ENCODE measurements at places on chromosomes 3 and 15.

DNA sequence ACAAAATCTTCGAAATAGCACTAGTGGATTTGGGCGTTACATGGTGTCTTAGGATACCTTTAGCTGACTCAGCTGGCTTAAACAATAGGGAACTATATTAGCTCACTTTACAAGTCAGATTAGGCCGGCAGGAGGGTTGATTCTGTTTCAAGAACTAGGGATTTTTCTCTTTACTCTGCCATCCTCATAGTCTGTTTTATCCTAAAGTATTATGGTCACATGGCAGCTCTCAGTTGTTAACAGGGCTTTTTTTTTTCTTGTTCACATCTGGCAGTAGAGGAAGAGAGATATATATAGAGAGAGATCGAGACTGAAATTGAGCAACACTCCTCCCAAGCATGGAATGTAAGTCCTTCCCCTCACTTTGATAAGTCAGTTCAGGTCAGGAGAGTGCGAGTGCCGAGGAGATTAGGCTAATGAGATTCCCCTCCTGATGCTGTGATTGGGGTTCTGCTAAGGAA is 32.9 kb downstream of the CHP1 start:
- DNase-seq = peak; percentile 28

DNA sequence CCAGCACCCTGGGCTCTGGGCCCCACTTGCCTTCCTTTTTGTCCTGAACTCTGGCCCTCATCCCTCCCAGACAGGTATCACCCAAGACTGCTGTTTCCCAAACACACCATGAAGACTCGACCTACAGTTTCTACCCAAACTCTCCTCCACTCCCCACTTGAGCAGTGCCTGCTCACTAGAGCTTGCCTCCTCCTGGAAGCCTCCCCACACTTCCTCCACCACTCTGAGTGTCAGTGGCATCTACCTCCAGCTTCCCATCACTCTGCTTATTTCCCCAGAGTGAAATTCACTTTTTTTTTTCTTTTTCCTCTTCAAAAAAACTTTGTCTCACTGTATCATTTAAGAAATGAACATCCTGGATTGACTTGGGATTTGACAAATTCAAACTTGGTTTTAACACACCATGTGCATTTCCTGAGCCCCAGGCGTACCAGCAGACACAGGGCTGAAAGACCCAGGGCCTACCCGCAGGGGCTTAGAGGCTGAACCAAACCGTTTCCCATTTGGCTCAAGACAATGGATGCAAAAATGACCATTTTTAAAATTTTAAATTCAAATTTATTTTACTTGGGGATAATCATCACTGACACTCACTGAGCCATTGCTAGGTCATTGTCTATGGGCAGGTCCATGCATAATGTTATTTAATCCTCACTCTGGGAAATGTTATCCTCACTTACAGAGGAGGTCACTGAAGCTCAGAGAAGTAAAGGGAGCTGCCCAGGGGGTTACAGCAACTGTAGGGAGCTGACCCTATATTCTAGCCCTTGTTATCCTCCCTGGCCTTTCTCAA is 62.3 kb downstream of the IQSEC1 start:
- DNase-seq = no peak

GRCh38 chr15:40102897-40103858 is 5.5 kb downstream of the BMF start:
- DNase-seq = no peak

DNA sequence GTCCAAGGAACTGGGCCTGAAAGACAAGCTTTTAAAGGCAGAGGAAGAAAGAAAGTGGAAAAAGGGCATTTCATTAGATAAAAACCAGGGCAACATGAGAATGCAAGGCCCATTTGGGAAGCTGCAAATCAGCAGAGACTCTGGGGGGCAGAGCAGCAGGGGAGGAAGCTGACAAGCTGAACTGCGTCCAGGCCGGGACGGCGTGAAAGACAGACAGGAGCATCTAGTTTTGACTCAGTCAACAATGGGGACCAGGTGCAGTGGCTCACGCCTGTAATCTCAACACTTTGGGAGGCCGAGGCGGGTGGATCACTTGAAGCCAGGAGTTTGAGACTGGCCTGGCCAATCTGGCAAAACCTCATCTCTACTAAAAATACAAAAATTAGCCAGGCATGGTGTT is 69.9 kb downstream of the CDC25A start:
- no peak for DNase-seq

GRCh38 chr15:54638666-54639065 is 558.1 kb downstream of the RSL24D1 start:
- DNase-seq = peak; percentile 23

GRCh38 chr3:157830556-157831236 is 275.5 kb downstream of the SHOX2 start:
- no peak for DNase-seq

DNA sequence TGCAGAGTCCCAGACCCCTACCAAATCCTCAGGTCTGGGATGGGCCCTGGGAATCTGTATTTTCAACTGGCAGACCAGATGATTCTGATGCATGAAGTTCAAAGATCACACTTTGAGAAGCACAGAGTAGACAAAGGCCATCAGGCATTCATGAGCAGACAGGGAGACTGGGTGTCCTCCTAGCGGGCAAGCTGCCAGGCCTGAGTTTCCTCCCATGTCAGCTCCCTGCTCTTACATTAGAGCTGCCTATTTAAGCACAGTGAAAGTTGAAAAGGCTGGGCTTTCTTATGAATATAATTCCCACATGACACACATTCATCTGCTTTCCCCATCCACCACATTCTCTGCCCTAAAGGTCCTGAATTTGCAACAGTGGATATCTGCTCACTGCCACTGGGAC is 14.0 kb downstream of the CAPN3 start:
- no peak for DNase-seq

GRCh38 chr3:104165866-104166265 is 1200.8 kb upstream of the ALCAM start:
- no peak for DNase-seq

GRCh38 chr3:159548675-159549335 is 439.8 kb upstream of the IL12A start:
- DNase-seq = no peak

DNA sequence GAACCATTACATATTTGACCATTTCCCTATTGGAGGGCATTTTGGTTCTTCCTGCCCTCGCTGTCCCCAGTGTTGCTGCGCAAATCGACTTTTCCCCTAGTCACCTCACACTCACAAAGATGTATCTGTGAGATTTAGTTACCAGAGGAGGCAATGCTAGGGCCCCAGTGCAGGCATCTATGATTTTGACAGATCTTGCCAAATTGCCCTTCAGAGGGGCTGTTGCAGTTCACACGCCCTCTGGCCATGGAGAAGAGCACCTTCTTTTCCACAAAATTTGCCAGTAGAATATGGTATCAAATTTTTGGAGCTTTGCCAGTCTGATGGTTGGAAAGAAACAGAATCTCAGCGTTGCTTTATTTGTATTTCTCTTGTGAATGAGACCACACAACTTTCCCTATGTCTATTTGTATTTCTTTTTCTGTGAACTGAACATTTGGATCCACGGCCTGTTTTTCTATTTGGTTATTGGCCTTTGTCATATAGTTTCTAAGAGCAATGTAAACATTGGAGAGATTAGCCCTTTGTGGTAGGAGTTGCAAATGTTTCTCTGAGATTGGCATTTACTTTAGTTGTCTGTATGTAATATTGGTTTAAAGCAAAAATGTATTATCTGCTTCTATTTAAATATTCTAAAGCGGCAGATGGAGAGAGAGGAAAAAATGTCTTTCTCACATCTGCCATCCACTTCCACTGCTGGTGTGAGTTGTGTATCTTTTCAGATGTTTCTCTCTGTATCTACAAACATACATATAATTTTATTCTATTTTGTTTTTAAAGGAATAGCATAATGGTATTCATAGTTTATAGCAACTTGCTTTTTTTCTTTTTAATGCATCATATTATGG is 66.1 kb downstream of the DNASE1L3 start:
- no peak for DNase-seq

DNA sequence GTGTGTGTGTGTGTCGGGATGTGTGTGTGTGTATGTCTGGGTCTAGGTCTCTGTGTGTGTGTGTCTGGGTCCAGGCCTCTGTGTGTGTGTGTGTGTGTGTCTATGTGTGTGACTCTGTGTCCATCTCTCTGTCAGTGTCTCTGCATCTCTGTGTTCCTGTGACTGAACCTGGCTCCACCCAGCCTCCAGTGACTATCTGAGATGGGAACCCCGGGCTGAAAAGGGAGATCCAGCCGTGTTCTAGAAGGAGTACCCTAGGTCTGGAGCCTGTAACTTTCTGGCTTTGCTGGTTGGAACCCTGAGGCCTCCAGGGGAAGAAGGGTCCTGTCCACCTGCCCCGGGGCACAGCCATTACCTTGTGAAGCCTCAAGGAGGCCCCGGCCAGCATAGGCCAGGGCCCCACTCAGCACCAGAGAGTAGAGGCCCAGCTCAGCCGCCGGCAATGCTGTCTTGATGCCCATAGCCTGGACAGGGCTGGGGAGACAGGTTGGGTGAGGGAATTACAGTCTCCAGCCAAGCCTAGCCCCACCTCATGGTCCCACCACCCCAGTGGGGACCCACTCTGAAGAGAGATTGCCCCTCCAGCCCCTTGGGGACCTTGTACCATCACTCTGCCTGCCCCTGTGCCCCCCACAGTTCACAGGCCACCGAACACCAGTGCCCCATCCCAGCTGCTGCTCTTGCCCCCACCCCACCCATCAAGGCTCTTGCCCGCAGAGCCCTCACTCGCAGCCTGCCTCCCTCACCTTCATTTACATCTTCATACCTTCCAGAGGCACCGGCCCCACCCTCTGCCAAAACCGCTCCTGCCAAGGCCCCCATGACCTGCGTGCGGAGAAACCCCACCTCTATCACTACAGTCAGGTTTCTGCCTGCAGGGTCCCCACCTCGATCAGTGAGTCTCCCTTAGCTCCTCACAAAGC is 2.0 kb downstream of the HHATL start:
- DNase-seq = no peak

GRCh38 chr3:33149342-33149741 is 35.5 kb downstream of the CRTAP start:
- peak; percentile 40 for DNase-seq

GRCh38 chr3:19190602-19191001 is 42.3 kb downstream of the KCNH8 start:
- DNase-seq = peak; percentile 8

DNA sequence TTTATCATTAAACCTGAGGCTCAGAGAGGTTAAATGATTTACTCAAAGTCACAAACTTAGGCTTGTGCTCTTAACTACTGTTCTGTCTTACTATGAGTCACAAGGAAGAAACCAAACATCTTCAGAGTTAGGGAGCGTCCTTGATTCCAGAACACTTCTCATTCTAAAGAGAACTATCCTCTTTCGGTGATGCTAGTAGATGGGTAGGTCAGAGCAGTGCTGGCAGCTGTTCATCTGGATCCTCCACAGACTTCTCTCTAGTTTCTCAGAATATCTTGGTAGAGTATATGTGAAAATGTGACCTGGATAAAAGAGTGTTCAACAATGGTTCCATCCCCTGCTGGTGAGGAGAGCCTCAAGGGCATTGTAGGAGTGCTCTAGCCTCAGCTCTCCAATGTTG is 3.3 kb downstream of the ARL6IP5 start:
- DNase-seq = peak; percentile 55

- DNase-seq = no peak
Measured at GRCh38 chr15:94238539-94239118, 7.3 kb downstream of the MCTP2 start.

- no peak for DNase-seq
Measured at GRCh38 chr3:61908382-61908781, 347.0 kb downstream of the PTPRG start.

DNA sequence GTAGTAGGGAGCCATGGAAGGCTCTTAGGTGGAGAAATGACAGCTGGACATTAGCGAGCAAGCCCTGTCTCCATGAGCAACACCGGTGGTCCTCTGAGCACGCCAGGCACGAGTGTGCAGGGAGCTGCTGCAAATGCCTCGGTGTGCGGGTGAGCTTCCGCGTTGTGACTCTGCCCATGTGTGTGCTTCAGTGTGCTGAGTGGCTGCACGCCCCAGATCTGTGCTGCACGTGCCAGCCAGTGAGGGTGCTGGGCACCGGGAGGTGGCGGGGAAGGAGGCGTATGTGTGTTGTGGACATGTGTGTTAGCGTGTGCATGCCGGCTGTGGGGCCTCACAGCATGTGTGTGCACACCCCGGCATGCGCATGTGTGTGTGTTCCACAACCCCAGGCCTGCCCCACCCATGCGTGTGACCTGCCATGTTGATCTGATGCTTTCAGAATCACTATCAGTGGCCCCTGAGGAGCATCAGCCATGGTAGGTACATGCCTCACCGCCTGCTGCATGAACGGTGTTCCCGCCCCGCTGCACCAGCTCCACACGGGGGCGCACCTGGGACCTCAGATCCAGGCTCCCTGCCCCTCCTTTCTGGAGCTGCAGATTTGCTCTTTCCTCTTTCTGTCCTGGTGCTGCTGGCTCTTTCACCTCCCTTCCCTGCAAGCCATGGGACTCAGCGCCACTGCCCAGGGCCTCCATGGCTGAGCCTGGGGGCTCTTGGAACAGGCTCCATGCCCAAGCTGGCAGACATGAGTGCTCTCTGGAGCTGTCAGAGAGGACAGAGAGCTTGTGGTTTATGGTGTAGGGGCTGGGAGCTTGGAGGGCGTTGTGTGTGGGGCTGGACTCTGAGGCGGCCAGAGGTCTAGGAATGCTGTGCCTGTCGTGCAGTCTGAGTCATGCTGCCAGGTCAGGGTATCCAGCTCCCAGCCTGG is 169.4 kb downstream of the TBC1D2B start:
- DNase-seq = peak; percentile 67

DNA sequence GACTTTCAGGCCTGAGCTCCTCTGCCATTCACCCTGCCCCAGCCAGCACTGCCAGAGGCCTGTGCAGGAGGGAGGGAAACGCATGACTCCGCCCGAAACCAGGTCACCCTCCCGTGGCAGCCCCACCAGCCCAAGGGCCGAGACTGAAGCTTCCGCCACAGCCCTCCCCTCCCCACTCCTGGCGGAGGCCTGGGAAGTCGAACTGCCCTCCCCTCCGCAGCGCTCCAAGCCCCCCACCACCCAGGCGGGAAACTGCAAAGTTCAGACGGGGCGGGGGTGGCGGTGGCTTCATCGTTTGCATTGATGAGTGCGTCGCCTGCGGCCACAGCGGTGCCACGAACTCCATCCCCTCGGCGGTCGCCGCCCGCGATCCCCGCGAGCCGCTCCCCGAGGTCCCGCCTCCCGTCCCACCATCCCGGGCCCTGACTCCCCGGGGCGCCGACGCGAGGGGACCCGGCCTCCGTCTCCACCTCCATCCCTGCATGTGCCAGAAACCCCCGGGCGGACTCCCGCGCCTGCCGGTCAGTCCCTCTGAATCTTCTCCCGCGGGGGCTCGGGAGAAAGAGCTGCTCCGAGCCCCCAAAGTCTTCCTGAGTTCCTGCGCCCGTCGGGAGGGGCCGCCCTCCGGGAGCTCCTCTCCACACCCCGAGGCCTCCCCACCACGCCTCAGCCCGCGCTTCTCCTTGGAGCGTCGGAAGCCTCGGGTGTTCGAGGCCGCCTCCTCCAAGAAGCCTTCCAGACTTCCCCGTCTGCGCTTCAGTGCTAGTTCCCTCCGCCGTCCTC is 698 bp downstream of the MELTF start:
- peak; percentile 32 for DNase-seq
